ENCODE measurements at places on chromosomes 7 and 10.

- no peak for ATAC-seq
These were observed 106.7 kb downstream of the CACNB2 start for GRCh38 chr10:18246967-18247366.

GRCh38 chr7:156886020-156886795 lies 6.8 kb downstream of the LMBR1 start:
- no peak for ATAC-seq

- ATAC-seq: no peak
These were observed 91.0 kb downstream of the GPAM start for GRCh38 chr10:112092519-112092918.

DNA sequence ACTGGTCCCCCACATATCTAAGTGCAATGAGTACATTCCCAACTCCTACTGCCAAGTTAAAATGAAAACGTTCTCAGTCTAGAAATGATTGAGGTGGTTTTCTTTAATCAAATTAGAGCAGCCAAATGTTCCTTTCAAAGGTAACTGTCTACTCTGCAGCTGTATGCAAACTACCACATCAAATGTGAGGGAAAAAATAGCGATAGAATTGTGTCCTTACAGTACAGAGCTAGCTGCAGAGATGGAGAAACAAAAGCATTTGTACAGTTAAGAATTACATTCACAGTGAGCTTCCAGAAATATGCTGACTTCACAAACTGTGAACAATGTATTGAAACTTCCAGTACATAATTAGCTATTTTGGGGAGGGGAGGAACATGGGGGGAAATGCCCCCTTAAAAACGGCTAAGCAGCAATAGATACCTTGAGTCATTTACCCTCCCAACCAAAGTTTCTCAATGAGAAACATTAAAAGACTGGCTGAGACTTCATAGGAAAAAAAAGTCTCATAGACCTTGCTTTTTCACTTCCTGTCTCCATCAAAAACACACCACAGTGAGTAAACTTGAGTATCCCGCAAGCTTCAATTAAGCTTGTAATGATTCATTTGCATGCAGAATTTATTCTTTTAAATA lies 22.9 kb downstream of the CDK6 start:
- ATAC-seq: peak; percentile 5

DNA sequence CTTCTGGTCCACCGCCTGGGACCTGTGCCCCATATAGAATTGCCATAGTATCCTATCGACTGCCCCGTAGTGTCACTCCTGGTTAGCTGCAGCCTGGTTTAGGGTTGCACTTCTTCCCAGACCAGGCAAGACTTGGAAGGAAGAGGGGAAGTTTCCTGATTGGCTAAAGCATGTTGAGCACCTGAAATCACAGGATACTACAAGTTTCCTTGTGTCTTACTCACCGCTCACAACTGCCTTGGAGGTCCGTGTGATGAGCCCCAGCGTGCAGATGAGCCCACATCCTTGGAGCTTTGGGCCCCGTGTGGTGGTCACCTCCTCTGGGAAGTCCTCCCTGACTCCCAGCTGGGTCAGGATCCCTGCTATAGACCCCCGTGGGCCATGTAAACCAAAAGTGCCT lies 73.9 kb upstream of the GTF2I start:
- no peak for ATAC-seq

- peak; percentile 83 for ATAC-seq
These were observed 118.9 kb downstream of the SND1 start for GRCh38 chr7:127770885-127771284.

- ATAC-seq: no peak
These were observed 14.9 kb upstream of the MPP7 start for GRCh38 chr10:28317760-28318159.

GRCh38 chr7:105765846-105766245 lies 110.6 kb downstream of the ATXN7L1 start:
- peak; percentile 1 for ATAC-seq
